ENCODE measurements at places on chromosomes 12 and 14.

DNA sequence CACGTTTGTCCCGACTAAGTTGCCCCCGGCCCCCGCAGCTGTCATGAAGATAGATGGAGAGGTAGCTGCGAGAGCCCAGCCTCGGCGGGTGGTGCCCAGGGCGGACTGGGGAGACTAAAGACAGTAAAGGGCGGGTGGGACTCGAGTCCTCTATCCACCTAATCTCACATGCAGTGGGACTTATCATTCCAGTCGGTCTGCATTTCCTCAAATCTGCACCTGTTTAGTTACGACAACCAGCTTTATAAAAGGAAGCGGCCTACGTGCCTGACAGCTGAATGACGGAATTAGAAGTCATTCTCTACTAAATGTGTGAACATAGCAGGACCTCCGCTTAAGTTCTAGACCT, 109.8 kb upstream of the EGLN3 start:
- H3K4me1 ChIP-seq: no peaks in the 10 kb centered on the region
- DNase-seq: no peak
- H3K27me3 ChIP-seq: peaks cover 3% of the 10 kb centered on the region
- no peak overlapping the region for H3K27ac ChIP-seq
- no peak overlapping the region for H3K4me3 ChIP-seq

DNA sequence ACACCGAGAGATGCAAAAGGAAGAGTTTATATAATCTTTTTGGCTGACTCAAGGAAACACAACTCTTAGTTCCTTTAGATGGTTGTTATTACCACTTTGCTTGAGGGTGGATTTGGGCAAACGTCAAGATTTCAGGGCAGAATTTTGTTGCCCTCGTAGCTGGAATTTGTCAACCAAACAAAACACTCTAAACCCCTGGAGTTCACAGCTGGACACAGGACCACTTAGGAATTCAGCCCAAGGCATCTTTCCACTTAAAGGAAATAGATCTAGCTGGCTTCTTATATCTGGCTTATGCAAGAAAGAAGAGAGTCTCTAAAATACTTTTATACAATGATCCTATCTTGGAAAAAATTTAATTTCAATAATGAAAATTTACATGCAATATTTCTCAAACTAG, 237.8 kb upstream of the LRIG3 start:
- DNase-seq: no peak
- no peak overlapping the region for H3K27ac ChIP-seq
- no peak overlapping the region for H3K4me3 ChIP-seq
- H3K4me1 ChIP-seq: no peaks in the 10 kb centered on the region

DNA sequence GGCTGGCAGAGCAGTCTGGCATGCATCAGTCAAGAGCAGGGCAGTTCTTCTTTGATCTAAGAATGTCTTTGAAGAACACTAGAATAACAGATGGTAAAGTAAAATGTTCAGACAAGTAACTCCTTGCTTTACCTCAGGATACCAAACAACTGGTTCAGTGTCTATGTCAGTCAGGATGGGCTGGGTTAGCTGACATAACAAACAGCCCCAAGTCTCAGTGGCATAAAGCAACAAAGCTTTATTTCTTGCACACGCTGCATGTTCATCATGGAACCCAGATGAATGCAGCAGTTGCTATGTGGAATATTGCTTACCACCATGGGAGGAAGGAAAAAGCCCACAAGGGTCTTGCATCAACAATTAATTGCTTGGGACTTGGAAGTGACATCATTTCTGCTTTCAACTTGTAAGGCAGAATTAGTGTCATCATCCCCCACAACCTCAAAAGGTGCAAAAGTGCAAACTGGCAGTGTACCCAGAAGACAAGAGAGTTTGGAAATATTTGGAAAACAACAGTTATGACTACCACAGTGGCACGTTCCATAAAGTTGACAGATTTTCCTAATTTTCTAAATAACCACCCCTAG, 21.2 kb downstream of the GPRC5D start:
- no peaks in the 10 kb centered on the region for H3K4me1 ChIP-seq
- H3K27ac ChIP-seq: no peak overlapping the region
- H3K27me3 ChIP-seq: peaks cover 2% of the 10 kb centered on the region
- DNase-seq: no peak

GRCh38 chr12:89619764-89620163, 88.9 kb downstream of the ATP2B1 start:
- H3K4me3 ChIP-seq: no peak overlapping the region
- no peaks in the 10 kb centered on the region for H3K27me3 ChIP-seq

- H3K27me3 ChIP-seq: no peaks in the 10 kb centered on the region
- H3K27ac ChIP-seq: no peak overlapping the region
- no peaks in the 10 kb centered on the region for H3K36me3 ChIP-seq
- peaks cover 62% of the 10 kb centered on the region for H3K4me1 ChIP-seq
Observed at GRCh38 chr12:122104844-122105243, 26.3 kb downstream of the MLXIP start.

DNA sequence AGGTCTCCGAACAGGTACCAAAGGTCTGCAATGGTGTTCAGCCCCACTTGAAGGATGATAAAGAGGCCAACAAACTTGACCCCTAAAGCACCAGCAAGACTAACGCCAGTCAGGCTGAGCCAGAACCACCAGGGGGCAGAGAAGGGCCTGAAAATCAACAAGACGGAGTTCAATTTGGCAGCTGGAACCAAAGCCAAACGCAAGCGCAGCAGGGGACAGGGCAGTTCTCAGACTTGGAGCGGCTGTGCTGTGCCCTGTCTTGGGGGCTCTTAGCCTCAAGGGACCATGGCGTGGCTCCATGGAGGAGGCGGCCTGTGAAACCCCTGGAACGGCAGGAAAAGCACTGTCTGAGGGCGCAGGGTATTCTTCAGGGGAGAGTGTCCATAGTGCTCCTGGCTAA, 19.6 kb downstream of the POMT2 start:
- no peaks in the 10 kb centered on the region for H3K27me3 ChIP-seq
- H3K36me3 ChIP-seq: no peaks in the 10 kb centered on the region
- H3K27ac ChIP-seq: no peak overlapping the region

GRCh38 chr14:90696720-90697119, 119.5 kb downstream of the TTC7B start:
- peaks cover 5% of the 10 kb centered on the region for H3K4me1 ChIP-seq
- H3K36me3 ChIP-seq: no peaks in the 10 kb centered on the region
- no peak overlapping the region for H3K27ac ChIP-seq
- no peak overlapping the region for H3K4me3 ChIP-seq
- H3K27me3 ChIP-seq: peaks cover 2% of the 10 kb centered on the region

All from CD4-positive, CD25-positive, alpha-beta regulatory T cell (primary cell).